ENCODE measurements at places on chromosomes 3 and 15. TPM values are rescaled to one million over a fixed set of nuclear protein-coding genes. Genes with fewer than 3 reads are reported as not detected.
A peak's percentile ranks its signal among the peaks of the same experiment; 100 is the strongest.

DNA sequence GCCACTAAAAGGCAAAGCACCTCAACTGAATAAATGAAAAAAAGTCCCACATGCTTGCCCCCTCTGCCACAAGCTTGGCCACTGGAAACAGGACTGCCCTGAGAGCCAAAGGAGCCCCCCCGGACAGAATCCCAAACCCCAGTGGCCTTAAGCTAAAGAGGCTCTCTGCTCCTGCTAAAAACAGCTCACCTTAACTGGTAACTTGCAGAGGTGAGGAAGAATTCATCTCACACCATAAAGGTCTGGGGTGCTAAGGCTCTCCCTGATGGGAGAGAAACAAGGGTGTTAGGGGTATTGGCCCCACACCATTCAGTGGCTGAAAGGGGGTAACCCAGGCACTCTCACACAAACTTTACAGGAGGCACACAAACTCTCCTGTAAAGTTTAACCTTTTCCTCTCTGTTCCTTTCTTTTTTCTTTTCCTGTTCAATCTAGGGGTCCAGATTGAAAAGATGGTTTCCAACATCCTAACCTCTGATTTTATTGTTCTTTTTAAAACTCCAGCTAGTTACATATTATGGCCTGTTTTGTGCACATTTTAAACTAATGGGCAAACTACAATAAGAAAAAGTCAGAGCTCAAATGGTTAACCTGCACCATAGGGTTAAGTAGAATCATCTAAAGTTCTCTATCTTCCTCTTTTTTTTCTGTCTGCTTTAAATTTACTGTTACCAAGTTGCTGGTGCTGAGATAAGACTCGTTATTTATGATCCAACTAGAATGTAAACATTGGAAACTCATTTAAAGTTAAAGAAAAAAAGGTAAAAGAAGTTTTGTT lies 19.9 kb downstream of the TRANK1 start:
- no peak for DNase-seq

GRCh38 chr15:100298257-100298656 lies 43.5 kb downstream of the ADAMTS17 start:
- no peak for DNase-seq

Gene CTXND1
- total RNA-seq = 0.07 TPM

GRCh38 chr3:51336261-51336660 lies 48.8 kb upstream of the MANF start:
- DNase-seq = no peak

Gene DPH6
- total RNA-seq = 7.8 TPM

GRCh38 chr15:85531083-85531482 lies 150.7 kb downstream of the AKAP13 start:
- DNase-seq = peak; percentile 35

Gene SEC62
- 26.7 TPM for total RNA-seq

Gene GRK7
- total RNA-seq = not detected

DNA sequence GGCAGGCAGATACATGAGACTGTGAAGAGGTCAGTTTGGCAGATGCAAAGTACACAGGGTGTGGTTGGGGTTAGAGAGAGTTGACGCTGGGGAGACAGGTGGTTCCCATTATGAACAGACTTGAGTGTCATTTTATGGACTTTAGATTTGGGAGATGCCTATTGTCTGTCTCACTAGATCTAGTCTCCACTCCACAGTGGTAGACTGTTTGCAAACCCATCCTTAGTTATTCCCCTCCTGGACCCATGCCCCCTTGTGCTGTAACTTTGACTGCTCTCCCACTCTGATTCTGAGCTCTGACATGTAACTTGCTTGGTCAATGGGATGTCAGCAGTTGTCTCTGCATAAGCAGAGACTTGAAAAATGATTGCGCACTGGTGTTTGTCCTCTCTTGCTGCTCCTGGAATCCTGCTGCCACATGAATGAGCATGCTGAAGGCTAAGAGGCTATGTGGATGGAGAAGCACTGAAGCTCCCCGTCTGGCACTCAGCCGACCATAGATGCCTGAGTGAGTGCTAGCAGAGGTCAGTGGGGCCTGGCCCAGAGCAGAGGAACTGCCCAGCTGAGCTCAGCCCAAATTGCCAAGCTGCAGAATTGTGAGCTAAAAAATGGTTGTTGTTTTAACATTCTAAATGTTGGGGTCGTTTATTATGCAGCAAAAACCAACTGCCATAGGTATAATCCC lies 88.2 kb downstream of the FAM43A start:
- DNase-seq = no peak

Gene CHRD
- total RNA-seq = 33.0 TPM
